ENCODE measurements at places on chromosomes 11 and 22.

GRCh38 chr11:121582296-121582695, 129.5 kb upstream of the SORL1-AS1 start:
- no peak for DNase-seq

GRCh38 chr22:49052023-49052538, 775.6 kb downstream of the BRD1 start:
- DNase-seq, result no peak

- DNase-seq, result no peak
Observed at GRCh38 chr11:1672613-1673350, 24.2 kb upstream of the KRTAP5-6 start.

DNA sequence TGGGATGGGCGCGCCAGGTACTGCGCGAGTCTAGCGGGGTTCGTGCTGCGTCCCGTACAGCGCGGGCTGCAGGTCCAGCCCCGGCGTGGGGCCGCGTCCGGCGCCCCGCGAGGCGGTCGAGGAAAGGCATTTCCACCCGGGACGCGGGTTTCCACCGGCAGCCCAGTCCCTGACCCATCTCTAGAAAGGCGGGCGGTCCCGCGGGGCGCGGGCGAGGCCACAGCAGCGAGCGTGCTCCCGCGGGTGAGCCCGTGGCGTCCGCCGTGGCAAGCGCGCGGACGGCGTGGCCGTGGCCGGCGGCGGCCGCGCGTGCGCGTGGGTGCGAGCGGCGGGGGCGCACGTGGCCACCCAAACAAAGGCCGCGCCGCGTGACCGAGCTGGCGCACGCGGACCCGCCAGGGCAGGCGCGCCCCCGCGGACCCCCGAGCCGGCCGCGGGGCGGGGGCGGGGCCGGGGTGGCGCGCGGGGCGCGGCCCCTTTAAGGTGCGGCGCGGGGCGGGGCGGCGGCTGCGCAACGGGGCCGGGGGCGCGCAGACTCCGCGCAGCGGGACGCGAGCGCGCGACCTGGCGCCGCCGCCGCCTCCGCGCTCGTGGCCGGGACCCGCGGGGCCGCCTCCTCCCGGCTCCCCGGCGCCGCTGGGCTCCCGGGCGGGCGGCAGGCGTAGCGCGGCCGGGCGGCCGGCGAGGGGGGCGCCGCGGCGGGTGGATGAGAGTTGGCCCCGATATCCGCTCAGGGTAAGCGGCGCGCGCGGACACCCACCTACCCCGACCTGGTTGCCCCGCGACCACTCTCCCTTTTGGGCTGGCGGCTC, 39.3 kb upstream of the CELSR1 start:
- DNase-seq, result no peak

DNA sequence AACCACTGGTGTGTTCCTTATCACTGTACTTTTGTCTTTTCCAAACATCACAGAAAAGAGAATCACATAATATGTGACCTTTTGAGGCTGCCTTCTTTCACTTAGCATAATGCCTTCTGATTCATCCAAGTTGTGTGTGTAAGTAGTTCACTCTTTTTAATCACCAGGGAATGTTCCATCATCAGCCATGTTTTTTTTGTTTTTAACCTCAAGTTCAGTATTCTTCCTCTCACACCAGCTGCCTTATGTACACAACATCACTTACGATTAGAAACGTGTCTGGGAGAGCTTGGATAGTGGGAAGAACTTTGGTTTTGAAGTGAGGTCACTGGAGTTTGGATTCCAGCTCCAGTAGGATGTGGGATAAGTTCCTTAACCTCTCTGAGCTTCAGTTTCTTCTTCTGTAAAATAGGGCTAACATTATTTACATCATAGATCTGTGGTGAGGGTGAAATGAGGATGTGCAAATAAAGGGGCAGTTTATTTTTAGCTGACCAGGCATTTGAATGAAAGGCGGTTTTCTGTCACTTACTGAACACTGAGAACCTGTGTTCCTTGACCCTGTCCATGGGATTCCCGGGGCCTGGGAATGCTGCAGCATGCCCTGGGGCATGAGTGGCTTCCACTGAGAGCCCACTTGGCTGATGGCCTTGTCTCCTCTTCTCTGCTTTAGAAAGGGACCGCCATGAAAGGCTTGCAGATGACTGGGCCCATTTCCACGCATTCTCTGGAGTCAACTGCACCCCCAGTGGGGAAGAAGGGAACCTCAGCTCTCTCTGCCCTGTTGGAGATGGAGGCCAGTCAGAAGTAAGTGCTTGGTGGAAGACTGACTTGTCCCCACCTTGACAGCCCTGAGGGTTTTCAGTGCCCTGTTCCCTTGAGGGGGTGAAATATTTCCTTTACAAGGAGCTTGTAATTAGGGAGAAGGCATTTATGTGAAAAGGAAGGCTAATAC, 92.6 kb downstream of the DEPDC5 start:
- DNase-seq, result no peak

GRCh38 chr22:41935015-41935351, 8.4 kb upstream of the TNFRSF13C start:
- no peak for DNase-seq

All from esophagus squamous epithelium (tissue), 5 donors.